ENCODE measurements at places on chromosomes 7 and 10. TPM values are rescaled to one million over a fixed set of nuclear protein-coding genes. Genes with fewer than 3 reads are reported as not detected.

DNA sequence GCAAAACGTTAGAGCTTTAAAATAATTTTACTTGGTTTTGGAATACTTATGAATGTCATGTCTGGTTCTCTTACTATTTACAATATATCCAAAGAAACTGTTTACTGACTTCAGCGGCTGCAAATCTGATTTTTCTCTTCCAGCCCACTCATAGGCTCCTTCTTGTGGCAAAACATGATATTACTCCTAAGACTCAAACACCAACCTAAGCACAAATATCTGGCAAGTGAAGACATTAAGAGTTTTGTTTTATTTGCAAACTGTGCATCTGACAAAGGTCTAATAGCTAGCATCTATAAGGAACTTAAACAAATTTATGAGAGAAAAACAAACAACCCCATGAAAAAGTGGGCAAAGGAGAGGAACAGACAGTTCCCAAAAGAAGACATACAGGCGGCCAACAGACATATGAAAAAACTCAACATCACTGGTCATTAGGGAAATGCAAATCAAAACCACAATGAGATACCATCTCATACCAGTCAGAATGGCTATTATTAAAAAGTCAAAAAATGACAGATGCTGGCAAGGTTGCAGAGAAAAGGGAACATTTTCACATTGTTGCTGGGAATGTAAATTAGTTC lies 20.3 kb upstream of the GJC3 start:
- DNase-seq: peak; percentile 38

DNA sequence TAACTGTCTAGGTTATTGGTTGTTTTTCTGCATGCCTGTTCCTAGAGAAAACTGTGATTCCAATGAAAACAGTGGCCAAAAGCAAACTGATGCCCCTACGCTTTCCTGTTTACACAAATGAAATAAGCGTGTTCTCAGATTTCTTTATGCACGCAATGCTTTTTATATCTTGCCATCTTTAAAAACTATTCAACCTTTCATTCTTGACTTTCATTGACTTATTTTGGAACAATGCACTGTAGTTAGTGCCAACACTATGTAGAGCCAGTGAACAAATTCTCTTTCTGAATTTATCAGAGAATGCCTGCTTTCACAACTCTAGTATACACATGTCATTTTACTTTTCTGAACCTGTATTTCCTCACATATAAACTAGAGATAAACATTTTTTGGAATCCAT lies 86.6 kb downstream of the CABCOCO1 start:
- peak; percentile 31 for DNase-seq

Gene ZC3HAV1L
- total RNA-seq: 14.2 TPM

Gene AEBP1
- total RNA-seq: 9.1 TPM
